ENCODE measurements at places on chromosomes 3 and 15.

- DNase-seq: no peak
Observed at GRCh38 chr3:186248850-186249249, 113.2 kb downstream of the DGKG start.

GRCh38 chr3:188207941-188208515, 54.1 kb downstream of the LPP start:
- DNase-seq: no peak

DNA sequence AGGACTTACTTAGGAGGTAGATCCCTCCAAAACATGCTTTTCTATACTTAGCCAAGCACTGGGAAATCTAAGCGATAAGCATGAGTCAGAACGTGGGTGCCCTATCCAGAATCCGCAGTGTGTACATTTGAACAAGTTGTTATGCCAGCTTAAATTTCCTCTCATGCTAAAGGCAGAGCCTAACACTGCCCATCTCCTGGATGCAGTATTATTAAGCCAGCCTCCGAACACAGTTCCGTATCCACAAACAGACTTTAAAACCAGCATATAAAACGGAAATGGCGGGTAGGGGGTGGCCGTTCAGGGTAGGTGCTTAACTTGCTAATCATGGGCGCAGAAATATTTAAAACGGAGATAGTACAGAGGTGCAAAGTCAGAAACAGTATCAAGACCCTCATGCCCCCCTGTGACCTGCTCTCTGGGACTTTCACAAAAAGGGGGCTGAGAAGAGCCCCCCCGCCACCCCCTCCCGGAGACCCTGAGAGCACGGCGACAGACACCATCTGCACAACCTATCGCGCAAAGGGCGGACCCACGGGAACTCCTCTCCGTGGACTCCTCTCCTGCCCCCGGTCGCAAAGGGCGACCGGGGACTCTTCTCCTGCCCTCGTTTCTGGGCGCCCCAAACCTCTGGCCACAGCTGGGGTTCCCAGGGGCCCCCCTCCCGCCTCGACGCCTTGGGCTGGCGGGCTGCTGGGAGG, 889 bp upstream of the LRRIQ4 start:
- DNase-seq: no peak

GRCh38 chr15:39587731-39588530, 7.1 kb downstream of the THBS1 start:
- no peak for DNase-seq

DNA sequence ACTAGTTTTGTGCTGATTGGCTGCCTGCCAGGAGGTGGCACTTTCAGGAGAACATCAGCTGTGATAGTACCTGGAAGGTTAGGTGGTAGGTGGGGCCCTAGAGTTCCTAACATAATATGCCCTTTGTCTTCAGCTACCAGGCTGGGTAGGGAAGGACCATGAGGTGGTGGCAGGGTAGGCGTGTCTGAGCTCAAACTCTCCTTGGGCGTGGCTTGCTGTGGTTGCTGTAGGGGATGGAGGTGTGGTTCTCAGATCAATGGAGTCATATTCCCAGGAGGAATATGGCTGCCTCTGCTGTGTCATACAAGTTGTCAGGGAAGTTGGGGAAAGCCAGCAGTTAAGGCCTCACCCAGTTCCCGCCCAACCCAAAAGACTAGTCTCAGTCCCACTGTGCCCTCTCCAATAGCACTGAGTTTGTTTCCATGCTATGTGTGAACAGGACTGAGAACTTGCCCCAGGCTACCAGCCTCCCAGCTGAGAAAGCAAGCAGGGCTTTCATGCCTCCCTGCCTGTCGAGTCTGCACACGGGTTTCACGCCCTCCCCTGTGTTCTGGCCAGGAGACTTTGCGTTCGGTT, 107.7 kb downstream of the CHCHD4 start:
- DNase-seq: no peak

GRCh38 chr3:151330379-151330778, 1.0 kb upstream of the P2RY13 start:
- no peak for DNase-seq

DNA sequence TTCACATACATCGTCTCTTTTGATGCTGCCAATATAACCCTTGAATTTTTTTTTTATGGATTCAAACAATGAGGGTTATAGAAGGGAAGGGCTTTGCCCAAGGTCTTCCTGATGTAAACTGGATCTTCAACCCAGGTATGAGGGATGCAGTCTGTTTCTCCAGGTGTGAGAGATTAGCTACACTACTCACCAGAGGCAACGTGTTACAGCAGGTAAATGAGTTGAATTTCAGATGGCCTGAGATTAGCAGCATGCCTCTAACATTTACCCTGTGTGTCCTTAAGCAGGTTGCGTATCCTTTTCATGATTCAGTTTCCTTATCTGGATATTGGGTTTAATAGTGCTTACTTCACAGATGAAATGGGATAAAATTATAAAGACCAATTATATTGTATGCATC, 1.9 kb downstream of the RTP4 start:
- no peak for DNase-seq

- DNase-seq: no peak
Observed at GRCh38 chr15:85751291-85752123, 43.2 kb downstream of the KLHL25 start.

DNA sequence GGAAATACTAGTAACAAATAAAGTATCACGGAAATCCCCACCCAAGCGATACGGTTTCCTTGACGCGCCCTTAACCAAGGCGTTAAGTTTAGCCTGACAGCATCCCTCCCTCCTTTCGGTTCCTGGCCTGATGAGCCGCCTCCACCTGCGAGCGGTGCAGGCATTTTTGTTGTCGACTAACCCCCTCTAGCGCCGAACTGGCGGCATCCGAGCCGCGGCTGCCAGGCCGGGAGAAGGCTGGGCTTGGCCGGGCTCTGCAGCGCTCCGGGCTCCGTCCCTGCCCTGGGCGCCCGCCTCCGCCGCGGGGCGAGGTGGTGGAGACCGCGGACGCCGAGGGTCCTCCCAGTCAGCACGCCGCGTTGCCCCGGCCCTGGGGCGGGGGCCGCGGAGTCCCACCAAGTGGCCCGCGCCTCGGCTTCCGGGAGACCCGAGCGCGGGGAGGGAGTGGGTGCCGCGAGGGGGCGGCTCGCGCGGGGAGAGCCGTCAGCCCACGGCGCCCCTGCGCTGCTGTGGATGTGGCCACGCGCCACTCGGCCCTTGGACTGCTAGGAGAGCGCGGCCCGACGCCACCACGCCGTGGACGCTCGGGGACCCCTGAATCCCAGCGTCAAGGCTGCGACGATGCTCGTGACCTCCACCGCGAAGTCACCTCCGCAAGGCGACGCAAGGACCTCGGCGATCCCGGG, 1.1 kb upstream of the EPHA6 start:
- DNase-seq: peak; percentile 68

DNA sequence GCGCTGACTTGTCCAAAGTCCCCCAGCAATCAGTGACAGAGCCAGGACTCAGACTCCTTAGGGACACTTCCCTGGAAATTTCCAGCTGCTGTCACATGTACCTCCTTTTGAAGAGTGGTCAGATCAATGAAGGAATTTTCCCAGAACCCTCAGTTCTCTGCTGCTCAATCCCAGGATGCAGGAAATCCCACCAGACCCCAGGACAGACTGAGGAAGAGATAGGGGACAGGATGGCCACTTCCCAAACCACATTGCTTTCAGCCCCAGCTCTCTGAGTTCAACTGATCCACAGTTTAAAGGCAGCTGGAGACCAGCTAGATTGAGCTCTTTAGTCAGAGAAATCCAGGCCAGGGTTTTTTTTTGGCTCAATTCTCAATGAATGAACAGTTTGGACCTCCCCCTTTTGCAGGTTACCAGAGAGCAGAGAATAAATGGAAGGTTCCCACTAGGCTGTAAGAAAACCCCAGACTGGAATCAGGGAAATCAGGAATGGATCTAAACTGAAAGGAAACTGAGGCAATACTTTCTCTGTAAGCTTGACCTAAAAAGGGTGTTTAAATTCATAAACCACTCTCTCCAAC, 1.5 kb downstream of the CYP1A1 start:
- DNase-seq: no peak

- DNase-seq: no peak
Observed at GRCh38 chr3:138137861-138138260, 5.7 kb upstream of the A4GNT start.

DNA sequence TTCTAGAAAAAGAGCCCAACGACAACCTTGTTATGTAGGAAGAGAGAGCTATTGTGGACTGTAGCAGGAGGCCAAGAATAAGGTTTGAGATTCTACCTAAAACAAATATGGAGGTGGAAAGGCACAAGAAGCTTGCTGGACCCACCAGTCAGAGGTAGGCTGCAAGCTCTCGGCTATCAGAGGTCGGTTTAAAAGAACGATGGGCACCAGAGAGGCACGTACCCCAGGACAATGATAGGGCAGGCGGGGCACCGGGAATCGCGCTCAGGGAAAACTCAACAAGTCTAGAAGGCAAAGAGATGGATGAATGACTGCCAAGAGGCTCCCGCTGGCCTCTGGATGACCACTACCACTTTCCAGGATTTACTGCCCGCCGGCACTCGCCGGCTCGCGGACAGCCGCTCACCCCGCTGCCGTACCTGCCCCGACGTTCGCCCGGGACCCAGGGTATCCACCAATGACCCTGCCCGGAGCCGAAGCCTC, 1.1 kb downstream of the HDGFL3 start:
- no peak for DNase-seq

DNA sequence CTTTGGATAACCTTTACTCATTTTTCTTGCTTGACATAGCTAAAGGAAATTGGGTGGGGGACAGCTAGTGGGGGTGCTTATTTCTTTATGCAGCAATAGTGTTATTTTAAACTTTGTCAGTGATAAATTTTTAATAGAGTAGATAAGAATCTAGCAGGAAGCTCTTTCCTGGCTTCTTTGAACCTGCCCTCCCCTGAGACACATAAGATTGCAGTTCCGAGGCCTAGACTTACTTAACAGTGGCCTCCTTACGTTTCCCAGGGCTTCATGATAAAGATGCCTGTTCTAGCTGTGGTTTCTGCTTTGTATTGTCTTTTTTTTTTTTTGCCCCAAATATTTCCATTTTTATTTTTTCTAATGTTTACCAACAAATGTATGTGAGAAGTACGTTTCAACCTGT, 170.1 kb downstream of the VPS8 start:
- no peak for DNase-seq

DNA sequence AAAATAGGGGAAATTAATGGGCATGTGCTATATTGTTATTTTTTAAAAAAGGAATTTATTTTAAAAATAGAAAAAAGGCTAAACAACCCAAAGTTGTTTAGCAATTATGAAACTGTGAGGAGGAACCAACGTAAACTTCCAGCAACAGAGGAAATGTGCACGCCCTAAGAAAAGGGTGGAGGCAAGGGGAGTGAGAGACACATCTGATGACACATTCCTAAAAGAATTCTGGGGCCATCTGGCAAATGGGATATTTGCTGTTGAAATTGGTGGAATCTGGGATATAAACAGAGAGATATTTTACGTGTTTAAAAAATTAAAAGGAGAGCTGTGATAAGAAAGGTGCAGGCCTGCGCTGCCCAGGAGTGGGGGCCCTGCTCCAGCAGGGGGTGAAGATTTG, 50.8 kb upstream of the MUC13 start:
- DNase-seq: no peak

DNA sequence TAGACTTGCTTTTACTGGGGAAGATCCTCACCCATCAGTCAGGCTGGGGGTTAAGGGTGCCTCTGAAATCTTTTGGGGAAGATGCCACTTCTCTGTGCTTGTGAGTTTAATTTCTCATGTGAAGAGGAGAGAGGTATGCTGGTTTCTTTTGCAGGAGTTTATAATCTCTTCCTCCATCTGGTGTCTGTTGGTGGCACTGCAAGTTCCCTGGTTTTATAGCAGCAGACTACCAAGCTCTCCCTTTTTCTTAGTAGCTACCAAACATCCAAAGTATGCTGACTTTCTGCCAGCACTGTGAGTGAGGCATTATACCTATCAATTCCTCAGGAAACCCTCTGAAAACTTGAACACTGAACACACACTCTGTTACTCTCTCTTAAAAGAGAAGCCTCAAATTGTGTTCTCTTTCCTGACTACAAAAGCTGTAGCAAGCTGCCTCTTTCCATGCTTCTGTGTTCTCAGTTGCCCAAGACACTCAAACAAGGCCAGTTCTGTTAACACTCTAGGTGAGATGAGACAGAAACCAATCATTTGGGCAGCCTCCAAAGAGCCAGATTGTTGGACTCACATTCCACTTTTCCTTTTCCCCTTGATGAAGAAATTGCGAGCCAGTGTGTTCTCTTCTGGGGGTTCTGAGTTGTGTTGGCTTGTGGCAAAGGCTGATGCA, 299.5 kb downstream of the GAP43 start:
- no peak for DNase-seq

- no peak for DNase-seq
Observed at GRCh38 chr3:173618703-173619102, 221.2 kb downstream of the NLGN1 start.

Measured in activated T-cell treated with anti-CD3 and anti-CD28 coated beads for 48 hours (primary cell).